ENCODE measurements at places on chromosomes 5 and 9. TPM values are rescaled to one million over a fixed set of nuclear protein-coding genes. Genes with fewer than 3 reads are reported as not detected.

GRCh38 chr5:143782588-143783386 is 29.2 kb upstream of the HMHB1 start:
- no peak for DNase-seq

DNA sequence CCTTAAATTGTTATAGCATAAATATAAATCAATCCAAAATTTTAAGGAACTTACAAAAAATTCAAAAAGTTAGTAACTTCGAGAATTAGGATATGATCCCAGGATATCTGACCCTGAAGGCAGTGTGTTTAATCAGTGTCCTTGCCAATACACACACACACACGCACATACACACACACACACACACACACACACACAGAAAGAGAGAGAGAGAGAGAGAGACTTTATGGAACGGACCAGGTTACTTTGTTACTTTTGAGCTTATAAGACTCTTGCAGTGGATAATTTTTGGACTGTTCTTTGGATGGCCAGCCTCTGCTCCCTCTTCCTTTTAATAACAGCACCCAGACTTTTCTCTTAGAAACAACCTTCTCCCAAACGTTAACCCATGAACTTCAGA is 322.9 kb downstream of the NFIB start:
- DNase-seq, result no peak

DNA sequence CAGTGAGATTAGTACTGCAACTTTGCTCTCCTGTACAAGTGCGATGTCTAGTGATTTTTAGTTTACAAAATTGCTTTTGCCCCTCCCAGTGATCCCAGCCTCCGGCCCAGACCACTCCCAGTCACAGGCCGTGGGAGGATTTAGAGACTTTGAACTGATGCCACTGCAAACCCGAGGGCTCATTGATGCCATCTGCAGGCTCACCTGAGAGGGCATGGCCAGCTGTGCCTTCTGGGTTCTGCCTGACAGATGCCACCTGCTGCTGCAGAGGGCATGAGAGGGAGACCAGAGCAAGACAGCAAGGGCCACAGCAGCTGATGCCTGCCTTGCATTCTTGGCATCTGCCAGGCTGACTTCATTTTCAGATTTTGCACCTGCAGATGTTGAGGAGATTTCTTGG is 593.8 kb downstream of the CDK5RAP2 start:
- no peak for DNase-seq

DNA sequence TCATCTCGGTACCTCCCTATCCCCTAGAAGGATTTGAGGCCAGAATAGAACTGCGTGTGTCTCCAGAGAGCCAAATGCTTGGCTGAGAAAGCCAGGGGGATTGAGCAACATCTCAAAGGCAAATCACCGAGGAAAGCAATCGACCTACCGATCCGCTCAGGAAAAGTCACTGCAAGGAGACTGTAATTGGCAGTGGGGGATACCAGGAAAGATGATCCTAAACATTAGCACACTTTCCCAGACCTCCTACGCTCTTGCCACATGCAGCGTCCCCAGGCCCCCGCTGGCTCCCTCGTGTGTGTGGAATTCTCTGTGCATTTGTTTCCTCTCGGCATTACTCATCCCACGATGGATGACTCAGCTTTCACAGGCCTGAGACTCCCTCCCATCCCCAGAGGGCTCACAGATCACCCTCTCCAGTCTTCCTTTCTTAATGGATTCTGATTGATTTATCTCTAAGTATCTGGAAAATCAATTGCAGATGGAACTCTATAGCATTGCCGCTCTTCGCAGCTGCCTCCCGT is 82.2 kb upstream of the ICE1 start:
- DNase-seq, result peak; percentile 92

- DNase-seq, result no peak
Observed at GRCh38 chr9:89999534-90000370, 394.9 kb downstream of the GADD45G start.

- no peak for DNase-seq
Observed at GRCh38 chr5:117359895-117360294, 785.3 kb upstream of the SEMA6A start.

GRCh38 chr5:75716715-75717081 is 539 bp downstream of the POC5 start:
- no peak for DNase-seq

DNA sequence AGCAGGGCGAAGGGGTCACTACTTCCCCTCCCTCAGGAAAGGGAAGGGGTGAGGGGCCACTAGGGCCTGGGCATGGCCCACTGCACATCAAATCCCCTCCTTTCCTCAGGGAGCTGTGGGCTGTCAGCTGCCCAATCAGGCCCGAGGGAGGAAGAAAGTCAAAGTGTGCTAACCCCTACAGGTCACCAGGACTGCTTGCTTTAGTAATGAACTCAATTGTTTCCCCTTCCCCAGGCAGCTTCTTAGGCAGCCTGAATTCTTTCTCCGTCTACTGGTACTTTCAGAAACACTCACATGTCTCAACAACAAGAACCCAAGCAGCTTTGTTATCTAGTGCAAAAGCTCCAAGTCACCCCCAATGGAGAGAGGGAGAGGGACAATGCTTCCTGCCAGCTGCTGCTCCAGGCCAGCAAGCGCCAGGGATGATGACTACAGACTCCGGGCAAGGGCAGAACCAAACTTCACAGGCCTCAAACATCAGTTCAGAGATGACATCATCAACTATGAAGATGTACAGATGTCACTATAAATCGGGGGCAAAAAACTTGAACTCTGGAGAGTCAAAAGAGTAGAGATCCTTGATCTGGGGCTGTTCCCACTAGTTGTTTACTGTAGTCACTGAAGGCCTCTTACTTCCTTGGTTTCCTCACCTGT is 100.7 kb downstream of the SLIT3 start:
- no peak for DNase-seq

GRCh38 chr5:80343067-80343466 is 23.3 kb downstream of the SPZ1 start:
- DNase-seq, result no peak

The INSL6 gene
- total RNA-seq, result not detected

The PTGR1 gene
- total RNA-seq, result 30.9 TPM

The TTLL11 gene
- total RNA-seq, result 11.8 TPM

The WDR31 gene
- total RNA-seq, result 2.1 TPM

The DND1 gene
- total RNA-seq, result 0.52 TPM

The GPR151 gene
- not detected for total RNA-seq

The PCDHGB7 gene
- 12.2 TPM for total RNA-seq
